Karpas-422 (cell line): ENCODE measurements at places on chromosomes 1 and 21. TPM values are rescaled to one million over a fixed set of nuclear protein-coding genes. Genes with fewer than 3 reads are reported as not detected.

- no peak for DNase-seq
- no peak overlapping the region for H3K27ac ChIP-seq
- H3K36me3 ChIP-seq = no peaks in the 10 kb centered on the region
Measured at GRCh38 chr1:47964636-47965035, 32.5 kb downstream of the TRABD2B start.

DNA sequence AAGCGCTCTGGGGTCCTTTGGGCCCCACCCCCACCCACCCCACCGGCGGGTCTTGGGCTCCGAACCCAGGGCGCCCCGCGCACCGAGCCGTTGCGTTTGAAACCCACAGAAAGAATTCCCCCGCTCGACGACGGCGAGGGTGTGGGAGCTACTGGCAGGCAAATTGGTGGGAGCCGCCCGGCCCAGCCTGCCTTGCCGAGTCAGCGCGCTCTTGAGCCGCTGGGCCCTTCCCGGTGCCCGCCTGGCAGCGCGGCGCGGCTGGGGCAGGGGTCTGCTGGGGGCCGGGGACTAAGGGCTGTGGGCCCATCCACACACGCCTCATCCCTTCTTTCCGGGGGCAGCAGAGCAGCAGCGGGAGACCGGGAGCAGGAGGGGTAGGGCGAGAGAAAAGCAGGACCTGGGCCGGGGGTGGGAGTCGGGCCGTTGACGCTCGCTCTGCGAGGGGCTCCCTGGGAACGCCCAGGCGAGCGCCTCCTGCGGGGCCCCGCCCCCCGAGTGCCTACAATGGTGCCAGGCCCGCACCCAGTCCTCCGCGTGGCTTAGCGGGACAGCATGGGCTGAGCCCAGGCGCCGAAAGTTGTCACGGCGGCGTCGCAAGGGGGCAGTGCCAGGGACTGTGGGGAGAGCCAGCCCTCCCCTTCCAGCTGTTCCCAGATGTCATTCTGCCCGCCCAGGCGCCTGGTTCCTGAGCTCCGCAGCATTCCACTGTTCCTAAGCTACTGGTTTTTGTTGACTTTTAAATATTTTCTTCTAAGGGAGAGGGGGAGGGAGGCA lies at the start of gene C1orf94:
TSS of gene C1orf94 (plus strand) at position 78 of the 774 bp plus-strand sequence. CDS start 883 bp downstream, outside the sequence.
- H3K36me3 ChIP-seq = no peaks in the 10 kb centered on the region
- H3K27ac ChIP-seq = no peak within 1 kb of the TSS
- no peak within 1 kb of the TSS for H3K4me3 ChIP-seq
- peaks cover 14% of the 10 kb centered on the region for H3K4me1 ChIP-seq

Gene LDLRAD2
- not detected in 2 replicates for total RNA-seq

DNA sequence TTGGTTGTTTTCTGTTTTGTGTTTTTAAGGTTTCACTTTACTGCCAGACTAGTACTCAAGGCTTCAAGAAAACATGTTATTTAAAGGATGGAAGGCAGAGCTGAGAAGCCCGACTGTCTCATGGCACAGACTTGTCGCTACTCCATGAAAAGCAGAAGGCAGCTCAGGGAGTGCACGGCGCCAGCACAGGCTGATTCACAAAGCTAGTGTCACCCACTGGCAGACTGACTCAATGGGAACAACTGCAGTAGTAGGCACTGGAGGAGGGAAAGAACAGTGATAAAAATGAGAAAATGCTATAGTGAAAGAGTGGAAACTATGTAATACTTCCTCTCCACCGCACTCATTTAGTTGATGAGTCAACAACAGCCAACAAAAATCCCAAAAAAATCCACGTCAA lies 14.7 kb downstream of the HSF2BP start:
- H3K27me3 ChIP-seq = no peaks in the 10 kb centered on the region
- H3K27ac ChIP-seq = no peak overlapping the region
- H3K36me3 ChIP-seq = no peaks in the 10 kb centered on the region
- no peak for DNase-seq

GRCh38 chr1:215023155-215023832 lies 59.2 kb upstream of the KCNK2 start:
- no peaks in the 10 kb centered on the region for H3K27me3 ChIP-seq
- no peak for DNase-seq
- no peaks in the 10 kb centered on the region for H3K36me3 ChIP-seq
- H3K4me3 ChIP-seq = no peak overlapping the region
- H3K4me1 ChIP-seq = no peaks in the 10 kb centered on the region
